Activated T-cell treated with anti-CD3 and anti-CD28 coated beads for 24 hours (primary cell): ENCODE measurements at places on chromosomes 4 and X.

GRCh38 chr4:3044870-3045819 lies 29.2 kb downstream of the HTT-AS start:
- peak; percentile 49 for DNase-seq

GRCh38 chrX:133608406-133608805 lies 193.1 kb upstream of the GPC4 start:
- no peak for DNase-seq

DNA sequence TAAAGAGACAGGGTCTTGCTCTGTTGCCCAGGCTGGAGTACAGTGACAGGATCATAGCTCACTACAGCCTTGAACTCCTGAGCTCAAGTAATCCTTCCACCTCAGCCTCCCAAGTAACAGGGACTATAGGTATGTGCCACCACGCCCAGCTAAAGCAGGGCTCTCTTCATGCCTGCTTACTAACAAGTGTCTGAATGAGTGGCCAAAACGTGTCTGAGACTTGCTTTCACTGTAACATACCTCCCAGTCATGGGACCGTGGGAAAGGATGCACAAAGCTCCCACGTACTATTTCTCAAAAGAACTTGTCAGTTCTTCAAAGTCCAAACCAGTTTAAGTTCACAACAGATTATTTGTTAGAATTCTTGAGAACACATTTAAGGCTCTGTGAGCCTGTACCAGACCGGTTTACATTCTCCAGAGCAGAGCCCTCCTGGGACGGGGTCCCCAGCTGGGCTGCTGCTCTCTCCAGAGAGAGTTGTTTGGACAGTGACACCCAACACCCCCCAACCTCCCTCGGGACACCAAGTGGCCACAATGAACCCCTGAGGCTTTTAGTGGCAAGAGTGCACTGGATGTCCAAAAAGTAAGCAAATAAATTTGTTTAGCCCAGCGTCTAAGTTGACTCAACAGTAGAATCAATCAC lies 24.1 kb downstream of the SH3KBP1 start:
- no peak for DNase-seq

GRCh38 chr4:23818097-23818885 lies 71.6 kb downstream of the PPARGC1A start:
- no peak for DNase-seq

- DNase-seq: no peak
Observed at GRCh38 chr4:10971800-10972401, 287.3 kb upstream of the CLNK start.

DNA sequence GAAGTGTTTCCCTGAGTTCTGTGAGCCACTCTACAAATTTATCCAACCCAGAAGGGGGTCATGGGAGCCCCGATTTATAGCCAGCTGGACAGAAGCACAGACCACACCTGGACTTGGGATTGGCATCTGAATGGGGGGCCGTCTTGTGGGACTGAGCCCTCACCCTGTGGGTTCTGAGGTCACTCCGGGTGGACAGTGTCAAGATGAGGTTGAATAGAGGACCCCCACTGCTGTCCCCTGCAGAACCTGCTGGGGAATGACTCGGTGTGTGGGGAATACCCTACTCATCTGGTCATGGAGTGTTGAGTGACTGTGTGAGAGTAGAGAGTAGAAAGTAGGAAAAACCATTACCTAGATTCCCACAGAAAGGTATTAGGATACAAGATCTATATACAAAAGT lies 67.5 kb downstream of the ZFYVE28 start:
- DNase-seq: no peak

- no peak for DNase-seq
Observed at GRCh38 chr4:103011378-103012025, 8.0 kb downstream of the SLC9B1 start.

DNA sequence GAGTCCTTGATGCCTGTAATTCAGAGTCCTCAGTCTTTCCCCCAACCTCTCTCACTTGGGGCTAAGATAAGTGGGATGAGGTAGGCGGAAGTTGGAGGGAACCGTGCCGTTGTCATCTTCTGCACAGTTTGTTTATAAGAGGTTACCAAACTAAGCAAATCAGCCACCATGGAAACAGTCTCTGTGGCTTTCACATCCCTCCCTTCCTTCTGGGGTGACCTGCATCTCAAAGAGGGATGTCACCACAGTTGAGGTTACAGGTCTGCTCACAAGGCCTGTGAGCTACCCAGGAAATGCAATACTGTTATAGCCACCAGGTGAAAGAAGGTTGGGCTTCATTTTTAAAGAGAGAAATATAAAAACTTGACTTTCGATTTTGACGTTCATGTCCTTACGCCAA lies 26.3 kb downstream of the RTL5 start:
- no peak for DNase-seq
